ENCODE measurements at places on chromosomes 5 and 9.
A peak's percentile ranks its signal among the peaks of the same experiment; 100 is the strongest.

DNA sequence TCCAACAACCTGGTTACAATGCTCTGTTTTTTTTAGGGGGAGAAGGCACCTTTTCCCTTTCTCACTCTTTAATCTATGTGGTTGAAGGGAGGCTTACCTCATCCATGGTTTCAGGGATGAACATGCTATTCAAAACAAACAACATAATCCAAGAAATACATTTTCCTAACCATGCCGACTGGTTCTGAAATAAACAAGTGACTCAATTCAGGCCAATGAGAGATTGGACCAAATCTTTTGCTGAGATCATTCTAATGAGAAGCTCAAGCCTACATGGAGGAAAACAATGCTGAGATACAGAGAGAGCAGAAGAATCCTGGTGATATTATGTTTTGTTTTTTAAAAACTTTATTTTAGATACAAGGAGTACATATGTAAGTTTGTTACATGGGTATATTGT, 46.8 kb upstream of the ELL2 start:
- DNase-seq = no peak

- DNase-seq = no peak
Observed at GRCh38 chr5:163880302-163880701, 374.9 kb downstream of the MAT2B start.

DNA sequence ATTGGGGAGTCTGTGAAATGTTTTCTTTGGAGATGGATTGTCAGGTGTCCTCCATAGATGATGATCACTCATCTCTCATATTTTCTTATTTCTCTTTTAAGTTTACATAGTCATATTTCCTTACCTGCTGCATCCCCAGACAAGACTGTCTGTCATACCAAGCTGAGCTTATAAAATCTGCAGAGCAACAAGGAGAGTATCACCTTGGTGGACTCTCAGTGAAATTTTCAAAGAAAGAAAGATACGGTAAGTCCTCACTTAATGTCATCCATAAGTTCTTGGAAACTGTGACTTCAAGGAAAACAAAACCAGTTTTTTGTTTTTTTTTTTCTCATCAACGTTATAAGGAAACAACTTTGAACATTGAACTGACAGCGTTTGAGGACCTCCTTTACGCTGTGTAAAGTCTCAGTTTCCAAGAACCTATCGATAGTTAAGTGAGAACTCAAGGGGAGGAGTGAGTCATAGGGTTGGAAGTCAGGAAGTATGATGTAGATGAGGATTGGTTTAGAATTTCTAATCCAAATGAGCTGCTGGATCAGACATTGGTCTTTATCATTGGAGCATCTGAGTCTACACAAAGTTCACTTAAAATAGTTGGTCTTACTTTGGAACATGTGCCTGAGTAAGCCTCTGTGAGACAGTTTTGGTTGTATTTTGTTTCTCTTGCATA, 45.5 kb downstream of the SPIN1 start:
- DNase-seq = peak; percentile 21

DNA sequence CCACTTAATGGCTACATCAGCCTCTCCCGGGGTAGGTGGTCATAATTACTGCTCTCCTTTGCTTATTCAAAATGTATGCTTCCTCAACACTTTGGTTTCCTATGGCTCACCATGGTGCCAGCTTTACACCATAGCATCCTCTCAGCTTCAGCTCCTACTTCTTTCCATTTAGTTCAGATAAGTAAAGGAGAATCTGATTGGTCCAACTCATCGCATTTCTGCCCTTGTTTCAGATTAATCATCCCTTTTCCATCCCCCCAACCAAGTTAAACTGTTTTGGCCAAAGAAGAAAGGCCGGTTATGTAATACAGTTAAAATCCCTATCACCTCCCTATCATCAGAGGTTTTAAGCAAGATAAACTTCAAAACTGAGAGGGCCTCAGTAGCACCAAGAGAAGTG, 130.5 kb downstream of the CETN3 start:
- DNase-seq = no peak

DNA sequence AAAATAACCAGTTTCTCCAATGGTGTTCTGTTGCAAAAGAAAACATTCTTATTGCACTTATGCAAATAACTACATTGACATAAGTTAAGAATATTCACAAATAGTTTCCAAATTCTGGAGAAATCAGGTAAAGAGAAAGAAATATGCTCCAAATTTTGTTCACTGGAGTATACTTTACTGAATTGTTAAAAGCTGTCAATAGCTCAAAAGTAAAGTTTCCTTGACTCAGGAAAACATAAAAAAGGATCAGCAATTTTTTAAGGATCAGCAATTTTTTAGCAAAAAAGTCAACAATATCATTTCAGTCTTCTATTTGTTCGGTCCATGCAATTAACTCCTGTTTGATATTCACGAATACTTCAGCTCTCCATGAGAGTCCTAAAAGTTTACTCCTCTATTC, 51.6 kb downstream of the ANXA2R start:
- DNase-seq = no peak

- DNase-seq = no peak
Observed at GRCh38 chr5:73564675-73565074, 764 bp downstream of the ANKRA2 start.

DNA sequence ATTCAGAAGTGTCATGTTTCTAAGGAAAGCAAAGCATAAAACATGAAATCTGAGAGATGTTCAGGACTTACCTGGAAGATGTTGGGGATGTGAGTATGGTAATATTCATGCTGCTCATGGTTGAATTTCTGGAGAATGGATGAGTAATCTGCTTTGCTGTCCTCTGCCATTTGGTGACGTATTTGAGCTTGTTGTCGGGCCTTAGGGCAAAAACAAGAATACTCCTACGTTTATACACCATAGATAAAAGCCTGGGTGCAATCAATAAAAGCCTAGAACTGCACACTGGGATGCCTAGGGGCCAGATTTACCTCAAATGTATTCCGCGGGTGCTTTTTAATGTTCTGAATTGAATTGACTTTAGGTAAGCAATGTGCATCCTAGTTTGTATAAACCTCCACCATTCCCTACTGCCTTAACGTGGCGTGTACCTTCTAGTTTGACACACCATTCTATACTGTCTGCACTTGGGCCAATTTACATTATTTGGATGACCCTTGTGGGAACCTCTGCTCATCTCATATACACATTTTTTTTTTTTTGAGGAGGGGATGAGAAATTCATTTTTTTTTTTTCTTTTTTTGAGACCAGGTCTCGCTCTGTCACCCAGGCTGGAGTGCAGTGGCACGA, 94.4 kb downstream of the USP20 start:
- peak; percentile 51 for DNase-seq

DNA sequence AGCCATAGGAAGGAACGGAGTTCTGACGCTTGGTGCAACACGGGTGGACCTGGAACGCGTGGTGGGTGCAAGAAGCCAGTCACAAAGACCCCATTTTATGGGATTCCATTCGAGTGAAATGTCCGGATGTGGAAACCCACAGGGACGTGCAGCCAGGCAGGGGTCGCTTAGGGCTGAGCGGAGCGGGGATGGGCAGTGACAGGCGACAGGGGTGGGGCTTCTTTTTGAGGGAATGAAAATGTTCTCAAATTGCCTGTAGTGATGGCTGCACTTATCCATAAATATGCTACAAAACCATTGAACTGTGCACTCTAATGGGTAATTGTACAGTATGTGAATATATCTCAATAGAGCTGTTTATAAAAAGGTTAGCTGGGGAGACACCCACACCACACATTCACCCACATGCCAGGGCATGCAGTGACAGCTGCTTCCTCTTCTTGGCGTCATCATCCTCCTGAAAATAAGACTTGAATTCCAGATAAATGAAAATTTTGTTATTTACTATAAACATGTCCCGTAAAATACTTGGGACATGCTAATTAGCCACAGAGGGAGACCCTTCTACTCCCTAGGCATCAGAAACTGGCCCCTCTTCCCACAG, 71.3 kb upstream of the OLFM1 start:
- DNase-seq = peak; percentile 36

- no peak for DNase-seq
Observed at GRCh38 chr9:128523199-128523925, 18.8 kb downstream of the GLE1 start.

- DNase-seq = no peak
Observed at GRCh38 chr5:13609504-13609903, 335.0 kb downstream of the DNAH5 start.

GRCh38 chr9:136147890-136148714, 29.4 kb upstream of the TMEM250 start:
- no peak for DNase-seq

DNA sequence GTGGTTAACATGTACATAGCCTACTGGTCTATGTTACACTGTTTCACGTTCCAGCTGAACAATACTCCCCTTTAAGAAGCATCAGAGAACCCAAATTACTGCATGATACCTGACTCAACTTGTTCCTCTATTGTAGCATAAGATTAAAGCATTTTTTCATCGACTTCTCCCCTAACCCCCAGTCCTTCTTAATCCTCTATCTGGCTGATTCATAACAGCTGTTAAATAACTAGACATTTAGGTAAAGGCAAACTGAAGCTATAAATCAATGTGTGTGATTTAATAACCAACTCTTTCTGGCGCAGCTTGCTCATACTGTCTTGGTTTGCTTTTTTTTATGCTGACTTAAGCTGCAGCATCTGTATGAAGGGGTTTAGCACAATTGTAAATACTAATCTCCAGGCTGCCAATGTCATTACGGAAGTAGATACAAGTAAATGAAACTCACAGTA, 94.2 kb upstream of the MTAP start:
- DNase-seq = peak; percentile 44

GRCh38 chr5:159051421-159052282, 48.1 kb downstream of the EBF1 start:
- DNase-seq = no peak
